ENCODE measurements at places on chromosomes 1 and 21.

- no peak for DNase-seq
These were observed 99.0 kb upstream of the WLS start for GRCh38 chr1:68331117-68331865.

DNA sequence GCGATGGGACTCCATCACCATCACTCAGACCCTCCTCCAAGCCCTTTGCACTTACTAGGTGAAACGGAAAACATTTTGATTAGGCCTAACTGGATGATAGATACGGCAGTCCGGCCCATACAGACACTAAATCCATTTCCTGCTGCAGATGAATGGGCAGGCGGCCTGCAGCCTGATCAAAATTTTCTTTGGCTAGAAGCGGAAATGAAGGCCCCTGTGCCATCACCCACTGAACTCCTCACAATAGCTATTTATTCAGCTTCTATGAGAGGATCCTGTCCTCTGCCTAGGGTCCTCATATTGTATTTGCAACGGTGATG lies 200.5 kb downstream of the OMA1 start:
- no peak for DNase-seq

- DNase-seq = no peak
These were observed 14.1 kb downstream of the PTCH2 start for GRCh38 chr1:44828841-44829440.

GRCh38 chr1:21579791-21580190 lies 70.6 kb downstream of the ALPL start:
- DNase-seq = no peak

Measured in activated T-helper 1 cell treated with anti-CD3 and anti-CD28 coated beads, Interleukin-2, amount 50 U/mL, for 16 hours (primary cell).